ENCODE measurements at places on chromosomes 13 and 19.

DNA sequence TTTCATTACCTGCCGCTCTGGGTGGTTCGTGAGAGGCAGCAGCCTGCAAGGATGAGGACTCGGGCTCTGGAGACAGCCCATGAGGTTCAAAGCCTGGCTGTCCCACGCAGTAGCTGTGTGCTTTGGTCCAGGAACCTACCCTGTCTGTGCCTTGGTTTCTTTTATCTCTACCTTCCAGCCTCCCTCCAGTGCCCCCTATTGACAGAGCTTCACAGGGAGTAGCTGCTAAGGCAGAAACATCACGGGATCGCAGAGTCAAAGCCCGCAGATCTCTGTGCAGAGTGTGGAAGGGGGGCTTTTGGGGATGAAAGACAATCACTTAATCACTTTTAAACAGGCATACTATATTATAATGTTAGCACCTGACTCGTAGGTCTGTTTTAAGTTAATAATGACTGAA, 16.2 kb downstream of the ZNF71 start:
- DNase-seq = no peak

- no peak for DNase-seq
Observed at GRCh38 chr13:23630349-23631093, 60.3 kb downstream of the TNFRSF19 start.

GRCh38 chr19:57934820-57935665, at the start of gene ZNF418:
ZNF418 (minus strand) TSS chr19:57935402; CDS start chr19:57933822, 1,580 bp downstream.
- DNase-seq = no peak

GRCh38 chr13:27395007-27395510, 29.4 kb upstream of the GTF3A start:
- DNase-seq = no peak

DNA sequence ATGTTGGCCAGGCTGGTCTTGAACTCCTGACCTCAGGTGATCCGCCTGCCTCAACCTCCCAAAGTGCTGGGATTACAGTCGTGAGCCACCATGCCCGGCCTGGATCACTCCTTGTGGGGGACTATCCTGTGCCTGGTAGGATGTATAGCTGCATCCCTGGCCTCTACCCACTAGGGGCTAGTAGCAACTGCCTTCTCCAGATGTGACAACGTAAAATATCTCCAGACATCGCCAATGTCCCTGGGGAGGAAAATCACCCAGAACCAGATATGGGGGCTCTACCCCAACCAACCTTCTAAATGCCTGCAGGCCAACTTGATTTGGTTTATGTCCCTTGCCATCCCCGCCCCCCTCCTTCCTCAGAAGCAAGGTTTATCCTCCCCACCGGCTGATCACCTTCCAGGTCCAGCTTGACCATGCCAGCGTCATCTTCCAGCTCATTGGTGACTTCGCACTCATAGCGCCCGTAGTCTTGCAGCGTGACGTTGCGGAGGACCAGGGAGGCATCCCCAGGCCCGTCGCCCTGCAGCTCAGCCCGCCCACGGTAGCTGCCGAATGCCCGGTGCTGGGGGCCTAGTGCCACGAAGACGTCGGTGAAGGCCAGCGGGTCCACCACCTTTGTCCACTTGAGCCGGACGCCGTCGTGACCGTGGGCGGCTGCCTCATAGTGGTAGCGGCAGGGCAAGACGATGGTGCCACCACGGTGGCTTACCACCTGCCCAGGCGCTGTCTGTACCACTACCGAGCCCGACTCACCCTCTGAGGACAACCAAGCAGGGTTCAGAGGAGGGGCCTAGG, 12.5 kb downstream of the TM6SF2 start:
- DNase-seq = no peak

- DNase-seq = no peak
Observed at GRCh38 chr19:51460164-51460992, 2.1 kb upstream of the SIGLEC8 start.

- DNase-seq = no peak
Observed at GRCh38 chr13:94154367-94154766, 325.1 kb downstream of the DCT start.

- DNase-seq = no peak
Observed at GRCh38 chr19:37551129-37551993, 43.2 kb downstream of the ZNF571 start.

DNA sequence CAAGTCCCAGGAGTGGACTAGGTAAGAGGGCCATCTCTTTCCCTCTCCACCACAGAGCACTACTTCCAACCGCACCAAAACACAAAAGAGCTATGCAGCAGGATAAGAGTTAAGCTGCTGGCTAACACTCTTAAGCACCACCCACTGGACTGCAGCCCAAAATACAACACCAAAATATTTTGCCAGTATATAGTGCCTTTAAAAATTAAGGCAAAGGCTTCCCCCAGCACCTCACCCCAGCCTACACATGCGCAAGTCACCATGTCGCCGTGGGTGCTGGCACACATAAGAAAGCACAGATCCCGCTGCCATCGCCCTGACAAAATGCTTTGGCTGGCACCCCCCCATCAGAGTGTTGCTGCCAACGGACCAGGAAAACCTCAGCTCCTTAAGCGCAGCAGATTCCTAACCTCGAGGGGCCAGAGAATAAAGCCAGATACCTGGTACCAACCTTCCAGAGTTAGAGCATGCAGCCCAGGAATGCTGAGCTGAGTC, 608.3 kb downstream of the PCDH17 start:
- no peak for DNase-seq

- DNase-seq = no peak
Observed at GRCh38 chr19:14091081-14091812, 696 bp upstream of the SAMD1 start.

GRCh38 chr13:21176215-21176981, at the start of the genes MRPL57 and SKA3:
MRPL57 (plus strand) TSS chr13:21176658; CDS start chr13:21176917, 259 bp downstream.
SKA3 (minus strand) TSS chr13:21176552; CDS start chr13:21176477, 75 bp downstream.
- DNase-seq = peak; percentile 89

DNA sequence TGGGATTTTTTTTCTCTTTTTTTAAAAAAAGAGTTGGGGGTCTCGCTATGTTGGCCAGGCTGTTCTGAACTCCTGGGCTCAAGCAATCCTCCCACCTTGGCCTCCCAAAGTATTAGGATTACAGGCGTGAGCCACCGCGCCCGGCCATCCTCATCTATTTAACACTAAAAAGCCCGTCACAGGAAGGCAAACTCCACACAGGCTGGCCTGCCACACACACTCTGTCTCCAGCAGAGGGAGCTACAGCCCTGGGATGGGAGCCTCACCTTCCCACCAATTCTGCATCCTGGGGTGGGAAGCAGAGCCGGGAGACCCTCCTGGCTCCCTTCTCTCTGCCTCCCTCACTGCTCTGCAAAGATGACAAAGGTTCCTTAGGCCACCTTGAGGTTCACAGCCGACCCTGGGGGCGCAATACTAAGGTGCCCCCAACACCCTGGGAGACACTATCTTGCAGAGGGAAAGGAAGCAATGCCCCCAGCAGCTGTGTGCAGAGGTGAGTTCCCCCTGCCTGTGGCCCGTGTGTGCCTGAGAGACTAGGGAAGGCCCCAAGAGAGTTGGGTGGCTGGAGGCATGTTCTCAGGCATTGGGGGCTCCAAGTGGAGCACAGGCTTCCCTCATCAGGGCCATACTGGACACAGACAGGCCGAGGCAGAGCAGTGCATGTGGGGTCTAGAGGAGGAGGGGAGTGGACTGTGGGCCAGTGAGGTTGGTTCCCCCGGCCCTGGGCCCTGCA, 27.4 kb upstream of the TIMM44 start:
- DNase-seq = peak; percentile 18

DNA sequence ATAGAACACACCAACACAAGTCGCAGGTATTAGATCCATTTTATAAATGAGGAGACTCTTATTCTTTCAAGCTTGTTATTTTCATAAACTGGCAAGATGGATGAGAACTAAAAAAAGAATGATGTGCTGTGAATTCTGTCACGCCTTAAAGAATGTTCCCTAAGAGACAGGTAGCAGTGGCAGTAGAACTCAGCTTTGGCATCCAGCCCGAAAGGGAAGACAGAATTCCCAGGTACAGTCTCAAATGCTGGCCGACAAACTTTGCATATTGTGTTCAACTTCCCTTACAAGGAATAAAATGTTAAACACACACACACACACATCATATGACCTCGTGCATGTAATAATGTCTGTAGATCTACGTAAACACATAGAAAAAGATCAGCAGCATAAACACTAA, 3.2 kb downstream of the TMEM272 start:
- DNase-seq = no peak

GRCh38 chr19:44609219-44609618, 4.1 kb upstream of the IGSF23 start:
- no peak for DNase-seq

- no peak for DNase-seq
Observed at GRCh38 chr19:46954993-46955812, 64.4 kb upstream of the NPAS1 start.

- DNase-seq = peak; percentile 56
Observed at GRCh38 chr19:1855040-1855827, 7.0 kb upstream of the REXO1 start.

- no peak for DNase-seq
Observed at GRCh38 chr19:34881982-34882381, 44.7 kb upstream of the ZNF30 start.

DNA sequence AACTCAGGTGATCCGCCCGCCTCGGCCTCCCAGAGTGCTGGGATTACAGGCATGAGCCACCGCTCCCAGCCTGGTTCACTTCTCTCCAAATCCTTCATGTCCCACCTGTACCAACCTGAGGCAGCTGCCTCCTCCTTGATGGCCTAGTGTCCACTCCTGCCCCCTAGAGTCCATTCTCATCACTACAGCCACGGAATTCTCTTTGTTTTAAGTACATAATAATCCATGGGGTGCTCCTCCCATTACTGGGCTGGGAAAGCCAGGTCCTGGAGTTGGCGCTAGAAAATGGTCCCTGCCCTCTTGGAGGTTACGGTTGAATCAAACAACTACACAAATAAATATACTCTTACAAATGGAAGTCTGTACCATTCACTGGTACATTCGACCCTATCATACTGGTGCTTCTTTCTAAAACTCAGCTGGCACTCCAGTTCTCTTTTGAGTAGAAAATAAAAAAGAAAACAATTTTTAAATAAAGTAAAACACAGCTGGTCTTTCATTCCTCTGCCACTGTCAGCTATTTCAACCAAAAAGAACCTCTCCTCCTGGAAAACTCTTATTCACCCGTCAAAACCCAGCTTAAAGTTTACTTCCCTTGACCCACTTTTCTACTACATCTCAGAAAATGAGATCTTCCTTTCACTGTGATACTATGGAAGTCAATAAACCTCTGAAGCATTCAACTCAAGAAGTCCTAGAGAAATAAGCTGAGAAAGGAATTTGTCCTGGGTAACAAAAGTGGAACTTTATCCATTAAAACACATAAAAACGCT, 22.4 kb upstream of the ARHGEF18 start:
- no peak for DNase-seq

GRCh38 chr13:92901739-92902138, 324.9 kb upstream of the GPC6 start:
- DNase-seq = peak; percentile 90

GRCh38 chr13:33250609-33251008, 34.9 kb downstream of the STARD13 start:
- DNase-seq = no peak

GRCh38 chr13:45162194-45162593, 38.7 kb downstream of the KCTD4 start:
- DNase-seq = no peak
